Epithelial cell of alveolus of lung (primary cell): ENCODE measurements at places on chromosomes 2 and 18. TPM values are rescaled to one million over a fixed set of nuclear protein-coding genes. Genes with fewer than 3 reads are reported as not detected.

CD28 gene
- not detected in 2 replicates for total RNA-seq

NEB gene
- total RNA-seq = 0.91 and 1.9 TPM in 2 replicates

C2orf15 gene
- total RNA-seq = not detected in 2 replicates

MATN3 gene
- 3.8 and 7.9 TPM in 2 replicates for total RNA-seq

DNER gene
- total RNA-seq = 1.2 and 4.8 TPM in 2 replicates

DTNA gene
- total RNA-seq = 6.6 and 10.2 TPM in 2 replicates

SERPINB4 gene
- total RNA-seq = 0.64 TPM in 1 of 2 replicates, not detected in the other

ACOXL gene
- not detected in 2 replicates for total RNA-seq

GDF7 gene
- not detected in 2 replicates for total RNA-seq

ZNG1B gene
- 9.6 and 17.3 TPM in 2 replicates for total RNA-seq

LHCGR gene
- total RNA-seq = 0.39 TPM in 1 of 2 replicates, not detected in the other

GPR35 gene
- total RNA-seq = not detected in 2 replicates

RAB6C gene
- total RNA-seq = under 0.01 TPM in 1 of 2 replicates, not detected in the other

OXER1 gene
- 0.13 and 0.32 TPM in 2 replicates for total RNA-seq

FRZB gene
- total RNA-seq = 0.52 and 0.64 TPM in 2 replicates

CCDC138 gene
- total RNA-seq = 3.4 and 3.7 TPM in 2 replicates

CARF gene
- total RNA-seq = 3.6 and 11.3 TPM in 2 replicates

ALLC gene
- not detected in 2 replicates for total RNA-seq

METTL8 gene
- 8.6 and 18.4 TPM in 2 replicates for total RNA-seq

ALK gene
- total RNA-seq = not detected in 2 replicates

CYTIP gene
- not detected in 2 replicates for total RNA-seq

PTCD3 gene
- 23.5 and 62.7 TPM in 2 replicates for total RNA-seq

ST8SIA5 gene
- 0.24 TPM in 1 of 2 replicates, not detected in the other for total RNA-seq

FAM161A gene
- 1.8 and 2.5 TPM in 2 replicates for total RNA-seq

DCDC2C gene
- not detected in 2 replicates for total RNA-seq

FOXI3 gene
- total RNA-seq = not detected in 2 replicates

OST4 gene
- total RNA-seq = 364 and 815 TPM in 2 replicates

FNDC4 gene
- total RNA-seq = 10.4 and 20.9 TPM in 2 replicates

DSEL gene
- total RNA-seq = 12.2 and 30.4 TPM in 2 replicates

ANKRD36 gene
- 7.7 and 8.1 TPM in 2 replicates for total RNA-seq

KCNK3 gene
- total RNA-seq = 3.9 TPM in 1 of 2 replicates, not detected in the other

ANAPC1 gene
- 23.2 and 28.8 TPM in 2 replicates for total RNA-seq

L3MBTL4 gene
- total RNA-seq = 0.24 and 1.3 TPM in 2 replicates

RIT2 gene
- not detected in 2 replicates for total RNA-seq

FER1L5 gene
- total RNA-seq = under 0.01 and 0.16 TPM in 2 replicates

ASXL3 gene
- total RNA-seq = 1.2 and 2.2 TPM in 2 replicates

PPP4R3B gene
- 32.3 and 47.1 TPM in 2 replicates for total RNA-seq

CFAP210 gene
- total RNA-seq = not detected in 2 replicates

IL36RN gene
- total RNA-seq = not detected in 2 replicates

MPP4 gene
- 4.3 TPM in 1 of 2 replicates, not detected in the other for total RNA-seq
